Inflammatory macrophage treated with lipopolysaccharide for 1 hour (primary cell): ENCODE measurements at places on chromosomes 5 and 9.

GRCh38 chr5:7250004-7250403 is 145.9 kb upstream of the ADCY2 start:
- DNase-seq, result no peak

DNA sequence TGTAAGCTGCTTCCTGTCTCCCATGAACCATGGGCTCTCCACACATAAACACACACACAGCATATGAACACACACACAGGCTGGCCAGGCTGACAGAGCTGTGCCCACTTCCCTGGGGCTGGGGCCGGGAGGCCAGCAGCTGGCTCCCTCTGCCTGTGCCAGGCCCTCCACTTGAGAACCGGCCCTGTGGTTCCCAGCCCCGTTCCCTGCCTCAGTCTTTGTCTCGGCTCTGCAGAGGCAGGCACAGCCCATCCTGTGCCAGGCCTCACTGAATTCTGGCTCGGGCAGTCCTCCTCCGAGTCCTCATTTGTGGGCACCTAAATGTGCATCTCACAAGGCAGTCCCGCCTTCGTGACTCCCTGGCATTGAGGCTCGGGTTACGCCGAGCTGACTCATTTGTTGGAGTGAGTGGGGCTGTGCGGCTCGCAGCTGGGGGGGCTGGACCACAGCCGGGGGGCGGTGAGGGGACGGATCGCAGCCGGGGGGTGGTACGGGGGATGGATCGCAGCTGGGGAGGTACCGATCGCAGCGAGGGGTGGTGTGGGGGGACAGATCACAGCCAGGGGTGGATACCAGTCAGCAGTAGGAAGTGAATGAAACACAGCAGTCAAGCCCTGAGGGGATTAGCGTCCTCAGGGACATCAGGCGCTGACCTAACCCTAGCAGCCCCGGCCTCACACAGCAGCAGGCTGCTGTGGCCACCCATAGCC is 72.3 kb downstream of the PSMB7 start:
- DNase-seq, result no peak

GRCh38 chr5:157143127-157143971 is 684 bp upstream of the MED7 start:
- DNase-seq, result no peak

GRCh38 chr9:122900791-122901190 is 4.4 kb downstream of the RC3H2 start:
- DNase-seq, result peak; percentile 66

GRCh38 chr9:96279932-96280331 is 22.0 kb downstream of the HSD17B3 start:
- DNase-seq, result no peak

- peak; percentile 67 for DNase-seq
Observed at GRCh38 chr5:148793261-148793660, 33.1 kb upstream of the ADRB2 start.

DNA sequence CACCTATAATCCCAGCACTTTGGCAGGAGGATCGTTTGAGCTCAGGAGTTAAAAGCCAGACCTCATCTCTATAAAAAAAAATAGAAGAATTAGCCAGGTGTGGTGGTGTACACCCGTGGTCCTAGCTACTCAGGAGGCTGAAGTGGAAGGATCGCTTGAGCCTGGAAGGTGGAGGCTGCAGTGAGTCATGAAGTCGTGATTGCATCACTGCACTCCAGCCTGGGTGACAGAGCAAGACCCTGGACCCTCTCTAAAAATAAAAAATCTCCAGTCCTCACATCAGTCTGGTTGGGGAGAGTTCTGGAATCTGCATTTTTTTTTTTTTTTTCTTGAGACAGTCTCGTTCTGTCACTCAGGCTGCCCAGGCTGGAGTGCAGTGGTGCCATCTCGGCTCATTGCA is 9.3 kb downstream of the FPGS start:
- no peak for DNase-seq

- peak; percentile 47 for DNase-seq
Observed at GRCh38 chr5:146447734-146448380, 724 bp downstream of the TCERG1 start.

GRCh38 chr9:85283421-85283820 is 458.3 kb downstream of the AGTPBP1 start:
- no peak for DNase-seq

DNA sequence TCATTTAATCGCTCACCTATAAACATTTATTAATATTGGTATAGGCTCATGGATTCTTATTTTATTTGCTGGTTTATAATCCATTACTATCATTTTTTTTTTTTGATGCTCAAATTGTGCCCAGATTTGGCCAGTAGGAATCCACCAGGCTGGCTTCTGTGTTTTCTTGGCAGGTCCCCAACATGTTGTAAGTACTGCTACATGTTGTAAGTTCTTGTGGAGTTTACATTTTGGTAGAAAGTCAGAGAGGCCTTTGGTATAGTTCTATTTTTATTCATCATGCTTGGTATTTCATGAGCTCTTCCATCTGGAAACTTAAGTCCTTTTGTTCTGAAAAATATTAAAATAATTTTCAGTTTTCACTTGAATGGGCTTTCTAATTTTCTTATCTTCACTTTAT is 47.1 kb downstream of the MAT2B start:
- no peak for DNase-seq

GRCh38 chr9:109098960-109099308 is 20.8 kb downstream of the TMEM245 start:
- DNase-seq, result no peak

GRCh38 chr9:117815948-117816347 is 111.7 kb downstream of the TLR4 start:
- DNase-seq, result no peak

GRCh38 chr5:86542532-86542931 is 75.2 kb upstream of the COX7C start:
- DNase-seq, result no peak
